ENCODE measurements at places on chromosomes 4 and X. TPM values are rescaled to one million over a fixed set of nuclear protein-coding genes. Genes with fewer than 3 reads are reported as not detected.

Gene KIAA1210
- under 0.01 TPM for total RNA-seq

Gene PLRG1
- total RNA-seq, result 74.3 TPM

Gene SFRP2
- 4.8 TPM for total RNA-seq

Gene UGT2A1
- not detected for total RNA-seq

Gene DSPP
- under 0.01 TPM for total RNA-seq

Gene SCFD2
- total RNA-seq, result 18.2 TPM

Gene MMRN1
- 6.2 TPM for total RNA-seq

Gene NR3C2
- total RNA-seq, result 9.0 TPM

Gene TLR6
- 4.6 TPM for total RNA-seq

Gene AMTN
- not detected for total RNA-seq

Gene USP51
- 8.1 TPM for total RNA-seq

Gene SULT1B1
- 0.69 TPM for total RNA-seq

Gene DOK7
- total RNA-seq, result 2.5 TPM

Gene ADH1B
- total RNA-seq, result 0.23 TPM

Gene F8
- total RNA-seq, result 6.7 TPM

Gene TCEAL7
- total RNA-seq, result 155 TPM

Gene CSAG1
- not detected for total RNA-seq

Gene GPC4
- 2.8 TPM for total RNA-seq

Gene SPON2
- 5.1 TPM for total RNA-seq

All from diencephalon (tissue), 1 donor.